ENCODE measurements at places on chromosomes 7 and 10.

GRCh38 chr10:11329062-11329673 is 282.3 kb downstream of the USP6NL start:
- no peak for DNase-seq

DNA sequence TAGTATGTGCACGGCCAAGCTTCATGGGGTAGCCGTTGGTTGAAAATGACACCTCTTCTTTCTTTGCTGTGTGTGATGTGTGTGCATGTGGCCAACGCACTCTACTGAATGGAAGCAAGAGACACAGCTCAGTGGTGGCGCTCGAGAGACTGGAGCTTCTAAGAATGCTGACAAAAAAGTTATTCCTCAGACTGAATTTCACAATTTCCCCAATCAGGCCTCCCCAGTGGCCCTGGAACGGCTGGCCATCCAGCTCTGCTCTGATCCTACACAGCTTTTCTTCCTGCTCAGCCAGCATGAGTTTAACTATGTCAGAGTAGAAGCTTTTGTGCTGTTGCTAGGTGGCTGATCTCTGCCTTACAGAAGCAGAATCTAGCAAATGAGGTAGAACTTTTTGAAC is 186.7 kb upstream of the PLXDC2 start:
- DNase-seq: no peak

- DNase-seq: no peak
These were observed 928.3 kb downstream of the CNTNAP2 start for GRCh38 chr7:147044941-147045340.

GRCh38 chr10:43822631-43823580 is 174.2 kb upstream of the ZNF32 start:
- DNase-seq: no peak

- peak; percentile 49 for DNase-seq
These were observed 8.5 kb upstream of the C10orf105 start for GRCh38 chr10:71727738-71728737.

GRCh38 chr7:135620980-135621850 is 41.1 kb upstream of the STMP1 start:
- DNase-seq: peak; percentile 17

GRCh38 chr10:86004337-86004736 is 362.3 kb downstream of the GRID1 start:
- no peak for DNase-seq

DNA sequence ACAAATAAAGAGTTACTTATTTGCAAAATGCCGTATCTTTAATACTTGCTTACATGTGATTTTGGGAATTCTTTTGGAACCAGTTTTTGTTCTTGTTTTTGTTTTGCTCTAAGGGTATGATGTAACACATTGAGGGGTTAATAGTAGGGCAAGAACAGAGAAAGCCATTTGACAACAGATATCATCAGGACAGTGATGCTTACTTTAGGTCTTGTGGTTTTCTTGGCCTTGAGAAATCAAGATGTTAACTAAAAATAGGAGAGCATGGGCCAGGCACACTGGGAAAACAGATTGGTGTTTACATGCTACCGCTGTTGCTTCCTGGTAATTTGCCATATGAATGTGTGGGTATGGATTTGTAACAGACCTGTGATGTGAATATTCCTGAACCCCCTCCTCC is 3.7 kb downstream of the SAMD8 start:
- DNase-seq: no peak

DNA sequence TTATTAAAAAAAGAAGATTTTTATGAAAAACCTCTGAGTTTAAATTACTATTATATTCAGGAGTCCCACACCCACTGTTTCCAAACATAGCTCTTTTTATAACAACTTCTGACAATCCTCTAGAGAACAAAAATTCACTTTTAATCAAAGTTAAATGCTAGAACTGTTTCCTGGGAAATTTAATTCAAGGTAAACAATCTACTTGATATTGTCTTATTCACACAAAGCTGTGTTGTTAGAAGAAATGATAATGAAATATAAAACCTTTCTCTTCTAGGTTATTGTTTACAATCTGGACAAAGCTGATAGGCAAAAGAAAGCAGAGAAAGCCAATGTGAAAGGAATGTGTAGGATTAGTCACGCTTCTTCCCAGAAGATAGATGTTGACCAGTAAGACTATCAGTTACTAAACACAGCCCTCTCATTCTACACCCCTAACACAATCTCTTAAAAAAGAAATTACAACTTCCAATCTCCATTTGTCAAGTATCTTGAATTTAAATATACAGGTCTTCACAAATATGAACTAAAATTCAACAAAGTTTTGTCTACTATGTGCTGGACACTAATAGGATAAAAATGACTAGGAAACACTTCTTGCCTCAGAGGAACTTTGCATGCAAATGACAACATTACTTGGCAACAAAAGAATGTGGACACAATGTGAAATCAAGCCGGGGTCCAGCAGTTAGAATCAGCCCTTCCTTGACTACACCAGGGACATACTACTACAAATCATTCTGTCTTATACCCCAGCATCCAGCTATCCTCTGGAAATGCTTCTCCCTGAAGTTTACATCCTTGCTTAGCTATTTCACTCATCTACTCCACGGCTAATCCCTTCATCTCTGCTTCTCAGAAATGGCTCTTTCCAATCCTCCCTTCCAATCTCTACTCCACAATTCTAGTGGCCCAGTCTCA is 123.7 kb downstream of the IMMP2L start:
- no peak for DNase-seq

- DNase-seq: no peak
These were observed 15.5 kb downstream of the LZTS2 start for GRCh38 chr10:101014966-101015581.

DNA sequence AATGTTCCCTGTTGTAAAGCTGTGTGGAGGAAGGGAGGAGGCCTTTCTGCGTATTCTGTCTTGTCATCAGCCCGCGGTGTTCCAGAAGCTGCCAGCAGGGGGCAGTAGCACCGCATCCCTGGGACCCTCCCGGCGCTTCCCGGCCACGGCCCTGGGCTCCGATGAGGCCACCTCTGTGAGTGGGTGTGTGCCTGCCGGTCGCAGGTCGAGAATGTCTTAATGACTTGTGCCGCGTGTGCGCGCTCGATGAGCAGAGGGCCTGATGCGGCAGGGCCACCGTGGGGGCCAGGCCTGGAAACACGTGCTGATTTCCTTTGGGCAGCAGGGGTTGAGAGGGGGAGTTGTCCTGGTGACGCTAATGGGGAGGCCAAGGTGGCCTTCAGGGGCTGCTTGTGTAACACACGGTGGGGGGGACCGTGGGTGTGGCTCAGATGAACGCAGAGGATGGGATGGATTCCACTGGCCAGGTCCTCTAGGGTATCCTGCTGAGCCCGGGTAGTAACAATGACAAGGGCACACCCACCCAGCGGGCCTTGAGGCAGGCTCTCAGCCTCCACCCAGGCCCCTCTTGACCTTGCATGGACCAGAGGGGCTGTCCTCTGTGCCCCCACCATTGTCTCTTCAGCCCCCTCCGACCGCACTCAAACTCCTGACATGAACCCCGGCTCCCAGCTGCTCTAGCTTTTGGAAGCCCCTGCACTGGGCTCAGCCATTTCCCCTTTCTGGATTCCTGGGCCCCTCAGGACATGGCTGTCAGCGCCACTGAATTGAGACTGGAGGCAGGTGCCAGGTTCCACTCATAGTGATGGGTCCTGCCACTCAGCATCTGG is 135.9 kb upstream of the PODXL start:
- DNase-seq: peak; percentile 18

DNA sequence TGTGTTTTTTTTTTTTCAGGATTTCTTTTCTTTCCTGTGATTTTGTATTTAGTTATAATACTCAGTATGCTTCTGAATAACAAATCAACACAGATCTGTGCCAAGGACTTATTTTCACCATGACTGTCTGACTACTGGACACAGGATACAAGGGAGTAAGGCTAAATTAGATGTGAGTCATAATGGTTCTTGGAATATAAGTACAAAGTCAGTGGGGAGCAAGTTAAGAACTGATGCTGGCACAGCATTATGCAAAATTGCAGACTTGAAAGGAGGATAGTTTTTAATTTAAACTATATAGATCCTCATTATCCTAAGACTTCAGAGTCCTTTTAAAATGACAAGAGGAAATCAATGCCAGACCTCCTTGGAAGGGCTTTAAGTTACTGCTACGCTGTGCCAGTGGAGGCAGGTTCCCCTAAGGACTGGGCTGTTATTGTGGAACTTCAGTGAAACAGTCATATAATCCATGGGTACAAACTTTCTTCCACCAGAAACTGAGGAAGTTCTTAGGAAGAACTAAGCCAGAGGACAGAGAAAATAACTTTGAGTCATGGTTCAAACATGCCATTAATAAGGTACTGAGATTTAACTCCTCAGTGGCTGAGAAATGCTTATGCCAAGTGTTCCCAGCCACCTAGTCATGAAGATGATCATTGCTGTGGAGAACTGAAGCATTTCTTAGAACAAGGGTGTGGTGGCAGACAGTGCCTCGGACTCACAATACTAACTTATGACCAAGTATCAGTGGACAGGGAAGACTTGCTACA is 531.2 kb downstream of the HTR7 start:
- no peak for DNase-seq

DNA sequence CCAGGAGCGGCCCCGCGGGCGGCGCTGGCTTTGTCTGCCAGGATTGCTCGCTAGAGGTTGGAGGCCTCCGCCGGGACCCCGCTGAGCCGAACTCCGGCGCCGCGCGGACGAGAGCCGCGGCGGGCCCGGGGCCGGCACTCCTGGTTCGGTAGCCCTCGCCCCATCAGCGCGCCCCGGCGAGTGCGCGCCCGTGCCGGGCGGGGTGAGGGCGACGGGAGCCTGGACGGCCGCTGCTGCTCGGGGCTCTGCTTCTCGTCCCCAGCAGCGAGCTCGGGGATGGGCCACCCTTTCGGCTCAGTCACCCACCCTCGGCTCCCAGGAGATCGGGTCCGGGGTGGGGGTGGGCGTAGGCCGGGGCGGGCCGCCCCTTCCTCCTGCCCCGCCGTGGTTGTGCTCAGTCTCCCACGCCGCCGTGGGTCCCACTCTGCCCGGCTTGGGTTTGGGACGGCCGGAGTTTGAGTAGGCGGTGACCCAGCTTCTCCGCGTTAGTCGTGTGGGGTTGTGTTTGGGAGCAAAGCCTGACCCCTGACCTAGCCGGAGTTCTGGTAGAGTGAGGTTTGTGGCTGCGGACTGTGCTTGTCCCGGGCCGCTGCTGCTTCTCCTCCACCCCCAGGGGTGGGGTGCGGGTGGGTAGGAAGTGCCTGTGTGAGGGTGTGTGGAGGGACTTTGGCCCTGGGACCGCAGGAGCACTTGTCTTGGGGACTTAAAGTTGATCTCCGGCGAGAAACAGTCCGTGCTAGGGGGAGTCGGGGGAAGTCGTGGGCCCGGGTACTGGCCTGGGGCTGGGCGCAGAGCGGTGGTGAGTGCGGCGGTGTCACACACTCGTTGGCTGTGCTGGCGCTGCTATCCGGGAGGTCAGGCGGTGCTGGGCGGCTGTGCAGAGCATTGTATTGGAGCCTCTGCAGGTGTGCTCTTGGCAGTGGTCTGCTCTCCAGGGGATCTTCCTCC is 677 bp downstream of the TSPAN14 start:
- no peak for DNase-seq

- DNase-seq: no peak
These were observed 495.4 kb upstream of the POM121L12 start for GRCh38 chr7:52540041-52540440.

DNA sequence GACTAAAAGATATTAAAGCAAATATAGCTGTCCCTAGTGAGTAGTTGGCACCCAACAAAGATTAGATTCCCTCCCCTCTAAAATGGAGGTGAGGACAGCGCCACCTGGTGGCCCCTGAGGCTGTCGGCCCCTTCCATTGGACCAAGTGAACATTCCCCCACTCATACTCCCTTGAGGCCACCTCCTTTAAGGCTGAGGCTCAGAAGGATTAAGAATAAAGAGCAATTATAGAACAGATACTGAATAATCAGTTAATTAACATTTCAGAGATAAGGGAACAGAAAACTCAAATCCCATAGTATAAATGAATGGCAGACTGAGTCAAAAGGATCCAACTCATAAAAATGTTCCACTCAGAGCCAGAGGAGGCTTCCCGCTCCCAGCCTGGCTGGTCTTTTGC is 130.4 kb upstream of the GHITM start:
- DNase-seq: no peak

- no peak for DNase-seq
These were observed 20.2 kb upstream of the CYREN start for GRCh38 chr7:135190703-135191102.

- DNase-seq: no peak
These were observed 51.5 kb downstream of the CCNY start for GRCh38 chr10:35387768-35388167.

- no peak for DNase-seq
These were observed 331.1 kb downstream of the KIF20B start for GRCh38 chr10:90032519-90032918.

GRCh38 chr7:36475381-36475780 is 85.7 kb downstream of the ANLN start:
- no peak for DNase-seq

DNA sequence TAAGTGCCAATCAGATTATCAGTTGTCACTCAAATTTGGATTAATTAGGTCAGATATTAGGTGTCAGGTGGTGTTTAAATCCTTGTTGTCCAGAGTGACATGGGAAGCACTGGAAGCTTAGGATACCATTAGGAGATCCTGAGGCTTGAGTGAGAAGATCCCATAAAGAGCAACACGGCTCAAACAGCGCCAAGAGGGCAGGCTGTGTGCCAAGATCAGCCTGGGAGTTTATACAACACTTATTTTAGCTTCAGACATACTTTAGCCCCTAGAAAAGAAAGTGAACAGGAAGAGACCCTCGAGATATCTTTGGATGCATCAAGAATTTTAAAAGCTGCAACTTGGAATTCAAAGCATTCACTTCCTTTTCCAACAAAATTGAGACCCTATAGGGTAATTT is 14.2 kb upstream of the ACTA2 start:
- DNase-seq: no peak

DNA sequence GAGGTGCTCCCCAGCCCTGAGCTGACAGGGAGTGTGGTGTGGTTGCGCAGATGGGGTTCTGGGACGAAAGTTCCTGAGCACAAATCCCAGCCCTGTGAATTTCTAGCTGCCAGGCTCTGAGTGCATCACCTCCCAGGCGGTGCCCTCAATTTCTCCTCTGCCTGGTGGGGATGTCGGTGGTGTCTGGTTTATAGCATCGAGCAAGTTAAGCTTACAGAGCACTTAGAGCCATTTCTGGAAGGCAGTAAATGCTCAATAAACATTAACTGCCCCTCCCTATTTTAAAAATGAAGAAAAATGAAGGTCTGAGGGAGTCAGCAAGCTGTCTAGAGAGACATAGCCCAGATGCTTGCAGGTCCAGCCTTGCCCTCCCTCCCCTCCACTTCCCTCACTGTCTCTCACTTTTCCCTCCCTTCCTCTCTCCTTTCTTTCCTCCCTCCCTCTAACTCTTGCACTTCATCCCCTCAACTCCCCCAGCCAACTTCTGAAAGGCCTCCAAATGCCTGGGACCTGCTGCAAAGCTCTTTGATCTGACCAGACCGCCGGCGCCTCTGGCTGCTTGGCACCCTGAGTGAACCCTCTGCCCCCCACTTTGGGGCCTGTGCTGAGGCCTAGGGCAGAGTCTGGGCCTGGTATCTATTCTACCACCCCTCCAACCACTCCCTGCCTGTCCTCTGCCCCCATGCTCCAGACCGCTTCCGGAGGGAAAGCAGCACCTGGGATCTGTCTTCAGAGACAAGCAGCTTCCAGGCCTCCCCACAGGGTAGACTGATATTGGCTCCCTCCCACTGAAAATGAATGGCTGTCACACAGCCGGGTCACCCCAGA is 438.3 kb downstream of the RPS24 start:
- no peak for DNase-seq
